ENCODE measurements at places on chromosomes 12 and 14.

GRCh38 chr12:124218243-124218560, 76.7 kb upstream of the RFLNA start:
- no peak for DNase-seq

GRCh38 chr12:62772416-62772955, 162.5 kb downstream of the PPM1H start:
- no peak for DNase-seq

DNA sequence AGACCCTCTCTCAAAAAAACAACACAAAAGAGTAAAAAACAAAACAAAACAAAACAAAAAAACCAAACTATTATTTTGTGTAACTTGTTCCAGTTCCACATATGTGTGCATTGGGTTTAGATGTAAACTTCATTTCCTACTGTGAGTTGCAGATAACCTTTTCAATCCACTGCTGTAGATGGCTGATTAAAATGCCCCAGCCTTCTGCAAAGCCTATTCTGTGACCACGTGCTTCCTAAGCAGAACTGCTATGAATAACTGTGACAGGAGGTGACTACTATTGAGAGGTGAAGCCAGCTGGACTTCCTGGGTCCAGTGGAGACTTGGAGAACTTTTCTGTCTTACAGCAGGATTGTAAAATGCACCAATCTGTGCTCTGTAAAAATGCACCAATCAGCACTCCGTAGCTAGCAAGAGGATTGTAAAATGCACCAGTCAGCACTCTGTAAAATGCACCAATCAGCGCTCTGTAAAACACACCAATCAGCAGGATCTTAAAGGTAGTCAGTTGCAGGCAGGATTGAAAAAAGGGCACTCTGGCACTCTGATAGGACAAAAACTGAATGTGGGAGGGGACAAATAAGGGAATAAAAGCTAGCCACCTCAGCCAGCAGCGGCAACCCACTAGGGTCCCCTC, 10.3 kb upstream of the ELK3 start:
- DNase-seq: no peak

- peak; percentile 56 for DNase-seq
These were observed 59.6 kb downstream of the ZFP36L1 start for GRCh38 chr14:68733086-68733914.

DNA sequence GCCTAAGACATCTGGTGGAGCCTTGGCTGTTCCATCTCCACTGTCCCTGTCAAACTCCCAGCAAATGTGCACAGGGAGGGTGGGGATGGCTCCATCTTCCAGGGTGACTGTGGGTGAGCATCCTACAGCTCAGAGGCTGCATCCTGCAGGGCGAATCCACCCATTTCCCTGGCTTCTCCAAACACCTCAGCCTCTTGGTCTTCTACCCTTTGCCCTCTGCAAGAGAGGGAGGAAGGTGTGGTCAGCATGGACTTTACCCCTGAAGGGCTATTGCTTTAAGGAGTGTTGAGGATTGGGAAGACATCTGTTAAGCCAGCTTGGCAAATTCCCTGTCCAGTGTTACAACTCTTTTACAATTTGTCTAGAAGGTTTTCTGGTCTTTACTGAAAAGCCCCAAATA, 23.1 kb upstream of the DGLUCY start:
- no peak for DNase-seq

GRCh38 chr12:7346551-7347225, 42.8 kb downstream of the ACSM4 start:
- no peak for DNase-seq

DNA sequence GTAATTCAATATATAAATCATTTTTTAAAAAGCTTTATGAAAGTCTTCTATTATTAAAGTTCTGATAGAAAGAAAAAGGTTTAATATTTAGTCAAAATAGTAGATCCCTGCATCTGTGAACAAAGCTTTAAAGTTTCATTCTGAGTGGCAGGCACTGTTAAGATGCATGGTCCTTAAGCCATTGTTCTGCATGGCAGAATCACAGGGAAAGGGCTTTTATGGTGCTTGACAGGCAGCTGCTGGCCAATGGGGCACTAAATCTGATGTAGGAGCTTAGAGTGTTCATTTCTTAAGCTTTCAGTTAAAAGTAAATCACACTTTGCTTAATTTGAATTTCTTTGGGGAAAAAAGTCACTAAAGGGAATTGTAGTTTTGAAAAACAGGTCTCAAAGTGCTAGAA, 148.2 kb downstream of the PLEKHA5 start:
- DNase-seq: no peak

- DNase-seq: peak; percentile 28
These were observed 582 bp downstream of the SGPP1 start for GRCh38 chr14:63727231-63727735.

DNA sequence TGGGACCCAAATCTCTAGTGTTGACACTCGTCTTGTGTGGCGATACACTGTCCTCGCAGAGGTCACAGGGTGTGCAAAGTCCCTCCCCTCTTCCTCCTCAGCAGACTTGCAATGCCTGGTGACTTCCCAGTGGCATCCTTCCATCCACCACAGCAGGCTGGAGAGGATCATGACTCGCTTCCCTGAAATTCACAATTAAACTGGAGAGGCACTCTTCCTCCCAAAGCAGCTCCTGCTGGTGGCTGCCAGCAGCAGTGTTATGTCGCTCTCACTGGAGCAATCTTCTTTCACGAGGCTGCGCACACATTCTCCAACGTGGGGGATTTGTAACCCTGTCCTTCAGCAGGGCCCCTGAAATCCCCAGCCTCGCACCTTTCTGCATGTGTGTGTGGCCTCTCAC, 145.2 kb upstream of the TMCC3 start:
- DNase-seq: no peak

DNA sequence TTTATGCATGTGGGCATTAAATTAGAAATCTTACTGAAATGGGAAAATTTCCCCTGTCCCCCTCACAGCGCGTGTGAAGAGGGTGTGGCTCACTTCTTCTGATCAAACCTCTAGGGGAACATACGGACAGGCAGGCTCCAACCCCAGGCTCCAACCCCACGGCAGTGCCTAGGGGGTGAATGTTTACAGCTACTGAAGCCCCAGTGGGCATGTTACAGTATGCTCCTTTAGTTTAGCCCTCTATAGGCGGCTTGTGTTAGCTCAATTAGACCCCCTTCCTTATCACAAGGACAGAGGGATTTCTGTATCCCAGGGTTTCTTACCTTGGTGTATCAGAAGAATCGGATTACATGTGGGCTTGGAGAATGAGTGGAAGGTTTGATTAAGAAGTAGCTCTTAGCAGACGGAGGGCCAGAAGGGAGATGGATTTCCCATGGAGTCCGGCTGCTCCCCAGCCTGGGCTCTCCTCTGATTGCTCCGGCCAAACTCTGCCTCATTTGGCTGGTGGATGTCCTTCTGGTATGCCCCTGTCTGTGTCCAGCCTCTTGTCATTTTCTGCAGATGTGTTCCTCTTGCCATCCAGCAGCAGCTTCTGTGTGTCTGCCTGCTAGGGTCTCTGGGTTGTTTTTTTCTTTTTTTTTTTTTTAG, 223.7 kb downstream of the TMTC2 start:
- DNase-seq: no peak

- DNase-seq: no peak
These were observed 463 bp downstream of the NACA start for GRCh38 chr12:56724701-56724971.

- DNase-seq: no peak
These were observed 44.9 kb upstream of the KCNMB4 start for GRCh38 chr12:70321191-70321590.

DNA sequence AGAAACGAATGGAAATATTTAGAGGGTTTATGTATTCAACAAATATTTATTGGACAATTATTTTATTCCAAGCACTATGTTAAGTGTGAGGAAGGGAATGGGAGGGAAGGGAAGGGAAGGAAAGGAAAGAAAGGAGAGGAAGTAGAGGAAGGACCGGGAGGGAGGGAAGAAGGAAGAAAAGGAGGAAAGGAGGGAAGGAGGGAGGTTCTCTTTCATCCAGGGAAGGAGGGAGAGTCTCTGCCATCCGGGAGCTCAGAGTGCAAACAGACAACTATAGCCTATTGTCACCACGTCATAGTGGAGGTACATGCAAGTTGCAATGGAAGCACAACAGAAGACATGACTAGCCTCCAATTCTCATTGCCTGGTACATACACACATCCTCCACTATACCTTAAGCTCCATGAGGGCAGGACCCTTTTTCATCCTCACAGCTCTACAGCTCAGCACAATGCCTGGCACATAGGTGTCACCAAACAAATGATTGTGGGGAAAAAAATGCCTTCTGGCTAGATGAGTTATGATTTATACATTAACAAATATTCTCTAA, 48.1 kb downstream of the DAD1 start:
- no peak for DNase-seq

DNA sequence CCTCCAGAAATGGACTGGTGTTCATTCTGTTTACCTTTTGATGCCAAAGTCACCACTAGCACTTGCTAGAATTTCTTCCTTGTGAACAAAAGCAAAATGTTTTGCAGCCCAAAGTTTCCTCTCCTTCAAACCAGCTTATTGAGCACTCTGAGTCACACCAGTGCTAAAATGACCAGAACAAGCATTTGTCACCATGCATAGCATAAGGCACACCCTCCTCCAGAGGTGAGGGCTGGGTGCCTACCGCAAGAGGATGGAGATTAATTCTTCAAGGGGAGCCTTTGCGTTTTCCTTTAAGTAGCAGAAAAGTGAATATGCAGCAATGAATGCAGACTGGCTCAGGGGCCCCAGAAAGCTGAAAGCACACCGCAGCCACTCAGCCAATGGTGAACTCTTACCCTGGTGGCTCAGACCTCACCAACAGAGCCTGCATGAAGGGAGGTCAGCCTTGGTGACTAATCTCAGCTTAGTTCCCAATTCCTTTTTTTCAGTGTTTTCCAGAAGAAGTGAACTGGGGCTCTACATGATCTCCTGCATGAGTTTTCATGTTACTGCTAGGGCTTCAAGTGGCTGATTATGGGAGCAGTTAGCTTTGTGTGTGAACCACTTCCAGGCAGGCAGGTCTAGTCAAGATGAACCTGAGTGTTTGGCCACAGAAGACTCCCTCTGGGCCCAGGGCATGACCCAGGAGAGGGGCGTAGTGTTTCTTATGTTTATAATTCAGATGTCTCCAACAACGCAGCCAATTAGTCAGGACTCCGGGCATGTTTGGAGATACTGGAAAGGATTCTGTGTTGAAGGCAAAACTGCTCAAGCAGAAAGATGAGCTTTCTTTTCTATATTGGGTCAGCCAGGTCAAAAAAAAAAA, 96.3 kb downstream of the PAX9 start:
- DNase-seq: no peak

- DNase-seq: no peak
These were observed 150.1 kb downstream of the PRKCH start for GRCh38 chr14:61471297-61472005.

- DNase-seq: no peak
These were observed 10.7 kb upstream of the APOLD1 start for GRCh38 chr12:12774791-12775190.

- DNase-seq: no peak
These were observed 8.9 kb upstream of the ZNF410 start for GRCh38 chr14:73877790-73878189.

DNA sequence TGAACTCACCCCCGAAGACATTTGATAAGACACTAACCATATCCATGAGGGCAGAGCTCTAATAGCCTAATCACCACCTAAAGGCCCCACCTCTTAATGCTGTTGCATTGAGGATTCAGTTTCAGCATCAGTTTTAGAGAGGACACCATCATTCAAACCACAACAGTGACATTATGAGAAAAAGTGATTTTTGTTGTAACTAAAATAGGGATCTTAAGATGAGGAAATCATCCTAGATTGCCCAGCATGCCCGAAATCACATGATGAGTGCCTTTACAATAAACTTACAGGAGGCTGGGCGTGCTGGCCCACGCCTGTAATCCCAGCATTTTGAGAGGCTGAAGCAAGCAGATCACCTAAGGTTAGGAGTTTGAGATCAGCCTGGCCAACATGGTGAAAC, 9.7 kb upstream of the GLT1D1 start:
- no peak for DNase-seq

DNA sequence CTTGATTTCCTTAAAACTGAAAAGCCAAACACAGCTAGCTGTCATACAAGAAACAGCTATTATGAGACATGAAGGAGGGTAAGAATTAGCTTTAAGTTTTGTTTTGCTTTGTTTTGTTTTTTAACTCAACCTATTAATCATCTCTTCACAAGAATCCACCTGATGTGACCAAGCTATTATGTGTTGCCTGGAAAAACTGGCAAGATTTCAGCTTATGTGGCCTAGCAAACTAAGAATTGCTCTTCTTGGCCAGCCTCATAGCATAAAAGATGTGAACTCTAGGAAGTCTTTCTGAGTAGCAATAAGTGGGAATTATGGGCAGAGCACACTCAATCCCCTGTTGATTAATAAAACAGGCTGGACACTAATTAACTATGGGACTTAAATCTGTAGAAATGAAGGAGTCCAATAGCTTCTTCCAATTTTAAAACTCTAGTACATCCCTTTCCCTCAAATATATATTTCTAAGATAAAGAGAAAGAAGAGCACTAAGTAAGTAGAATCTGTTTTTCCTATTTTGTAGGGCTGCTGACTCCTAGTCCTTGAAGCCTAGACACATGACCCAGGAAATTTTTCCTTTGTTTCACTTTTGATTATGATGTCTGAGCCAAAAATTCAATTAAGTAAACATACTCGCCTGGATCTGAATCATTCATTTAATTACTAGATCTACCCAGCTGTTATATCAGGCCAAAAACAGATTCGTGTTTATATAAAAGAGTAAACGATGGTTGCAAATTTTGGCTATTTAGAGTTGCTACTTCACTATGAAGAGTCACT, 75.7 kb downstream of the GTF2A1 start:
- DNase-seq: no peak

- DNase-seq: no peak
These were observed 16.7 kb downstream of the TRHDE start for GRCh38 chr12:72288911-72289310.

GRCh38 chr14:49420201-49420600, 166.0 kb downstream of the RPS29 start:
- DNase-seq: peak; percentile 44

GRCh38 chr12:77973579-77973978, 142.9 kb downstream of the NAV3 start:
- no peak for DNase-seq

GRCh38 chr12:26195250-26195640, at the start of gene SSPN:
TSS of gene SSPN (plus strand) at chr12:26195573. CDS start at chr12:26195673, 100 bp downstream.
- DNase-seq: no peak

DNA sequence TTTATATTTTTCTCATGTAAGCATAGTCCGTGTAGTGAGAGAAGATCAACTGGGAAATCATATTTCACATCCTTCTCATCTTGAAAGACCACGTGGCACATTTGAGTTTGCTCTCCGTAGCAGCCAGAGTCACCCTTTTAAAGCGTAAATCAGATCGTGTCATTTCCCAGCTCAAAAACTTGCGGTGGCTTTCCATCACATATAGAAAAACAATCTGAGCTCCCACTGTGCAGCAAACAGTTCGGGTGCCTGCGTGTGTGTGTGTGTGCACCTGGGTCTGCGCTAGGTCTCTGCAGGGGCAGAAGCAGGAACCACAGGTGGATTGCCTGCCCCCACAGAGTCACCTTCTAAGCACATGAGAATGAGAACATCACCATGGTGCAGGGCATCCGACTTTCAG, 338.2 kb downstream of the TRHDE start:
- no peak for DNase-seq

DNA sequence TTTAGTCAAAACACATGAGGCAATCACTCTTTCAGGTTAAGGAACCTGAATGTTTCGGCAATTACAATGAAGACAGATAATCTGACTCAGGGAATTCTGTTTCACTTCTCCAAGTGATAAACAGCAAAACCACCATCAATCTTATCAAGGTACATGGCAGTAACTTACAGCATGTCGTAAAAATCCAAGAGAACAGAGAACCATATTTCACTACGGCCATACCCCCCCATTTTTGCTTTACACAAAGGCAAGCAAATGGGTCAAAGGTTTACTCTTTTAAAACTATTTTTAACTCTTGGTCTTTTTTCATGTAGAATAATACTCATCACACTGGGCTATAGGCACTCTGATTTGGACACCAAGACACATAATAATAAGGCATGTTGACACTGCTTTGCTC, 102.4 kb downstream of the PPM1H start:
- no peak for DNase-seq

Data from activated CD4-positive, alpha-beta T cell treated with anti-CD3 and anti-CD28 coated beads, Interleukin-2, Interleukin-6, amounts not matched to agents 100 ng/mL and 50 ng/mL, durations not matched to agents 16 hours and 8 hours (primary cell).